ENCODE measurements at places on chromosomes 3 and 15.

DNA sequence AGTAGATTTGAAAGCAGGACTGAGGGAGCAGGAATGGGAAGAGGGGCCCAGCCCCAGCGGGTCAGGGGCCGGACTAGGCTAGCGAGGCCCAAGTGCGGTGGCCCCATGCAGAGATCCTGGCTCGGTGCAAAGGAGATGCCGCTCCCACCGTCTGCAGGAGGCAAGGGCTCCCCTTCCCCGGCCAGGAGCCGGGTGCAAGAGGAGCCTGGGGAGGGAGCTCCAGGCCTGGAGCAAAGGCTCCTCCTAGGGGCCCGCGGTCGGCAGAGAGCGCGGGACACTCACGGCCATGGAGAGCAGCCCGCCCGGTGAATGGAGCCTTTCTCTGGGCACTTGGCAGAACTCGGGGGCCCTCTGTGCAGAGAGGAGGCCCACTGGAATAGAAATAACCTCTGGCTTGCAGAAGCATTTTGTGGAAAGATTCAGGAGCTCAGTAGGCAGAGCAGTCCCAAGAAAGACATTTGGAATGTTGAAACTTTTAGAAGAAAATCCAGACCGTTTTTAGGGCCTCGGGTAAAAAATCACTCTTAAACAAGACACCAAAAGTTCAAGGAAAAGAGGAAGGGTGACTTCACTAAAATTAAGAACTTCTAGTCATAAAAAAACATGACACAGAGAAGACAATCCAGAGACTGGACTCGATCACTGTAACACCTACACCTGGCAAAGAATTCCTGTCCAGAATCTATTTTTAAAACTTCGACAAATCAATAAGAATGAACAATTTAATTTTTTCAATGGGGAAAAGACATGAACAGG is 43.0 kb upstream of the USP3 start:
- DNase-seq, result no peak
- H3K27ac ChIP-seq, result no peak overlapping the region
- H3K4me1 ChIP-seq, result peaks cover 1% of the 10 kb centered on the region
- no peaks in the 10 kb centered on the region for H3K36me3 ChIP-seq
- peaks cover 26% of the 10 kb centered on the region for H3K27me3 ChIP-seq
- H3K4me3 ChIP-seq, result no peak overlapping the region

DNA sequence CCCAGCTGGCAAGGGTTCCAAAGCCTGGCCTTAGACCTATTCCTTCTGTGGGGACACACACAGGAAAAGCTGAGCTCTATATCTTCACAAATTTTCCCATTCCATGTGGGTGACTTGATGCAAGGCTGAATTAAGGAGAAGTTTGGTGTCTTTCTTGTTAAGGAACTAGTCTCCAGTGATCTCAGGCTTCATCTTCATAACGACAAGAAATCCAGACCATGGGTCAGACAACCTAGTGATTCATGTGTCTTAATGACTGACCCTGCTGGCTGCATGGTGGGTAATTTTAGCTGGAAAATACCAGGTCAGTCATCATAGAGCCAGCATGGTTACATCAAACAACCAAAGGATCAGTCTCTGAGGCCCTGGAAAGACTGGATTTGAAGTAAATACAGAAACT is 112.7 kb upstream of the SLC4A7 start:
- no peaks in the 10 kb centered on the region for H3K36me3 ChIP-seq
- no peak overlapping the region for H3K27ac ChIP-seq
- peaks cover 9% of the 10 kb centered on the region for H3K4me1 ChIP-seq
- H3K4me3 ChIP-seq, result no peak overlapping the region
- no peak for DNase-seq

GRCh38 chr3:194312186-194312742 is 38.9 kb downstream of the CPN2 start:
- H3K27ac ChIP-seq, result no peak overlapping the region
- no peak for DNase-seq
- peaks cover 3% of the 10 kb centered on the region for H3K36me3 ChIP-seq
- no peak overlapping the region for H3K4me3 ChIP-seq

DNA sequence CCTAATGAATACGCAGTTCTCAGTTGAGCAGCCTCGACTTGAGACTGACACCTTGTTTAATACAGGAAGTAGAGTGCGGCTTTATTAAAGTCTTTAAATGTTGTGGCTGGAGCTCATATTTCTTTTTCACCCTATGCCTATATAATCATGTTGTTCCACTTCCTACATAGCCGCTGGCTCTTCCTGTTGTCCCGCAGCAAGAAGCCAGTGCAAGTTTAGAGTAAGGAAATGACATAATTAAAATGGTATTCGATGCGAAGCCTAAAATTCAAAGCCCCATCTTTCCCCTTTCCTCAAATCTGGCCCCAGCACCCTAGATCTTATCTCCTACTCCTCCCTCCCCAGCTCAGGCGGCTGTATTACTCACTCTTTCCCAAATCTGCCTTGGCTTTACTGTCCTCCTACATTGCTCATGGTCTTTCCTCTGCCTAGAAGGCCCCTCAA is 7.5 kb upstream of the PHLDB2 start:
- no peaks in the 10 kb centered on the region for H3K36me3 ChIP-seq
- no peak for DNase-seq
- H3K4me1 ChIP-seq, result peaks cover 11% of the 10 kb centered on the region
- H3K27ac ChIP-seq, result no peak overlapping the region
- no peaks in the 10 kb centered on the region for H3K27me3 ChIP-seq
- no peak overlapping the region for H3K4me3 ChIP-seq

- no peak overlapping the region for H3K27ac ChIP-seq
- no peak for DNase-seq
- H3K36me3 ChIP-seq, result peaks cover 1% of the 10 kb centered on the region
- H3K27me3 ChIP-seq, result peaks cover 28% of the 10 kb centered on the region
- no peak overlapping the region for H3K4me3 ChIP-seq
Observed at GRCh38 chr3:131655070-131655690, 152.4 kb upstream of the MRPL3 start.

- H3K4me3 ChIP-seq, result peak overlapping the region; percentile 27
- H3K36me3 ChIP-seq, result peaks cover 2% of the 10 kb centered on the region
- H3K27me3 ChIP-seq, result no peaks in the 10 kb centered on the region
Observed at GRCh38 chr15:85296615-85297402, 83.6 kb upstream of the AKAP13 start.

- no peak overlapping the region for H3K27ac ChIP-seq
- no peak overlapping the region for H3K4me3 ChIP-seq
- peaks cover 47% of the 10 kb centered on the region for H3K27me3 ChIP-seq
- no peaks in the 10 kb centered on the region for H3K4me1 ChIP-seq
- no peaks in the 10 kb centered on the region for H3K36me3 ChIP-seq
Observed at GRCh38 chr3:194030372-194030771, 105.6 kb upstream of the HES1 start.

DNA sequence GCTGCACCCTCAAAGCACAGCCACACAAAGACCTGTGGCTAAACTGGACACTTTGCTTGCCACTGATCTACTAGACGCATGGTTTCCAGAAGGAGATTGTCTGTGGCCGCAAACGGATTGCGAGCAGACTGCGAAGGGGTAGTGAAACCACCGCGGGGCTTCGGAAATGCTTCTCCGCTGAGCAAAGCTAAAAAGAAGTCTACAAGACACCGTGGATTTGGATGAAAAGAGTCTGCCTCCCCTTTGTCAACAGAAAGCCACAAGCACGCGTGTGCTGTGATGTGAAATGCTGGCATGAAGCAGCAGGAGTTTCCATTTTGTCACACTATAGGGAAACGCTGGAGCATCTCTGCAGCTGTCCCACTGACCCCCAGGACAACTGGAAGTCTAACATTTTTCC is 63.0 kb downstream of the TMEM44 start:
- H3K4me1 ChIP-seq, result peaks cover 5% of the 10 kb centered on the region
- no peak overlapping the region for H3K27ac ChIP-seq
- peaks cover 40% of the 10 kb centered on the region for H3K27me3 ChIP-seq

GRCh38 chr3:70824078-70824477 is 511.6 kb upstream of the MDFIC2 start:
- DNase-seq, result no peak
- H3K27ac ChIP-seq, result no peak overlapping the region
- no peaks in the 10 kb centered on the region for H3K36me3 ChIP-seq
- no peak overlapping the region for H3K4me3 ChIP-seq
- peaks cover 32% of the 10 kb centered on the region for H3K27me3 ChIP-seq
- no peaks in the 10 kb centered on the region for H3K4me1 ChIP-seq

GRCh38 chr3:56137415-56137814 is 330.9 kb downstream of the ERC2 start:
- H3K36me3 ChIP-seq, result no peaks in the 10 kb centered on the region
- no peaks in the 10 kb centered on the region for H3K27me3 ChIP-seq
- no peaks in the 10 kb centered on the region for H3K4me1 ChIP-seq
- no peak overlapping the region for H3K4me3 ChIP-seq

DNA sequence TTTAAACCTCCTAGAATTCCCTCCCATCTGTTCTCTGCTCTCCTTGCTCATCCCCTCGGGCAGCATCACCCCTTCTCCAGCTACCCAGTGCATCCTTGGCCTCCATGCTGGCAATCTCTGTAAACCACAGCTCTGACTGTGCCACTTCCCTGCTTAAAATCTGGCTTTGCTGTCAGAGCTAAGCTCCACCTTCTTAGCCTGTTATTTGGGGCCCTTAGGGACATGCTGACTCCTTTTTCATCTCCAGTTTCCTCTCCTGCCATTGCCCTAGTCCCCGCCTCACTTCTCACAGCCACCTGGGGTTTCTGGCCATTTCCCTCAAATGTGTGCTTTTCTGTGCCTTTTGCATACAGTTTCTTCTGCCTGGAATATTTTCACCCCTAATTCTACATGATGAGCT is 5.7 kb downstream of the SLC6A20 start:
- no peak for DNase-seq
- H3K27me3 ChIP-seq, result peaks cover 47% of the 10 kb centered on the region
- H3K4me1 ChIP-seq, result peaks cover 5% of the 10 kb centered on the region
- H3K27ac ChIP-seq, result no peak overlapping the region
- H3K36me3 ChIP-seq, result no peaks in the 10 kb centered on the region

DNA sequence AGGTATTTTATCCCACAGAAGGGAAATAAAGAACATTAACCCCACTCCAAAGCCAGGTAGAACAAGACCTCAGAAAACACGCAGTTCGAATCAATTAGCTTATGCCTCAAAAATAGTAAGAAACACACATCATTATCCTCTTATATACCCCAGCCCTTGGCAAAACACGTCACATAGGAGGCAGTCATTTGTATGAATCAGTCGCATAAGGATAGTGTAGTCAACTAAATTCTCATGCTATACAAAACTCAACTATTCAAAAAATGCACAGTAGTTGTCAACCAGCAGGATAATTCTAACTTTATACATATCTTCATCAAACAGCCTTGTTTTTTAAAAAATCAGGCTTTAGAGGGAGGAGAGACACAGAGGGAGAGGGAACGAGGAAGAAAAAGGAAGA is 298.4 kb downstream of the FOXP1 start:
- peaks cover 7% of the 10 kb centered on the region for H3K36me3 ChIP-seq
- DNase-seq, result no peak
- no peak overlapping the region for H3K4me3 ChIP-seq
- no peaks in the 10 kb centered on the region for H3K27me3 ChIP-seq
- H3K27ac ChIP-seq, result no peak overlapping the region
- H3K4me1 ChIP-seq, result peaks cover 5% of the 10 kb centered on the region

DNA sequence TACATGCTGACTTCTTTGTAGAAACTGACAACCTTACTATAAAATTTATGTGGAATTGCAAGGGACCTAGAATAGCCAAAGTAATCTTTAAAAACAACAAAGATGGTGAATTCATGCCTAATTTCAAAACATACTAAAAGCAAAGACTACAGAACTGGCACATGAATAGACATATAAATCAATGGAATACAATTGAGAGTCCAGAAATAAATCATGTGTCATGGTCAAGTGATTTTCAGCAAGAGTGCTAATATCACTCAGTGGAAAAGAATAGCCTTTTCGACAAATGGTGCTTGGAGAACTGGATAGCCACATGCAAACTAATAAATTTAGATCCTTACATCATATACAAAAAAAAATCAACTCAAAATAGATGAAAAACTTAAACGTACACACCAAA is 8.7 kb downstream of the IMPG2 start:
- DNase-seq, result no peak
- H3K4me1 ChIP-seq, result no peaks in the 10 kb centered on the region
- H3K4me3 ChIP-seq, result no peak overlapping the region
- no peak overlapping the region for H3K27ac ChIP-seq
- H3K27me3 ChIP-seq, result no peaks in the 10 kb centered on the region

- no peaks in the 10 kb centered on the region for H3K4me1 ChIP-seq
- DNase-seq, result no peak
- H3K27me3 ChIP-seq, result peaks cover 13% of the 10 kb centered on the region
- H3K27ac ChIP-seq, result no peak overlapping the region
- H3K36me3 ChIP-seq, result no peaks in the 10 kb centered on the region
- no peak overlapping the region for H3K4me3 ChIP-seq
Observed at GRCh38 chr3:123713211-123713610, 128.4 kb upstream of the HACD2 start.

- no peaks in the 10 kb centered on the region for H3K36me3 ChIP-seq
- DNase-seq, result no peak
- H3K4me1 ChIP-seq, result no peaks in the 10 kb centered on the region
- peaks cover 49% of the 10 kb centered on the region for H3K27me3 ChIP-seq
- H3K27ac ChIP-seq, result no peak overlapping the region
Observed at GRCh38 chr3:159857840-159858239, 130.8 kb upstream of the IL12A start.

- no peak overlapping the region for H3K4me3 ChIP-seq
- no peaks in the 10 kb centered on the region for H3K36me3 ChIP-seq
- no peak for DNase-seq
- no peaks in the 10 kb centered on the region for H3K4me1 ChIP-seq
- peaks cover 42% of the 10 kb centered on the region for H3K27me3 ChIP-seq
Observed at GRCh38 chr15:39792844-39793335, 10.2 kb upstream of the FSIP1 start.

DNA sequence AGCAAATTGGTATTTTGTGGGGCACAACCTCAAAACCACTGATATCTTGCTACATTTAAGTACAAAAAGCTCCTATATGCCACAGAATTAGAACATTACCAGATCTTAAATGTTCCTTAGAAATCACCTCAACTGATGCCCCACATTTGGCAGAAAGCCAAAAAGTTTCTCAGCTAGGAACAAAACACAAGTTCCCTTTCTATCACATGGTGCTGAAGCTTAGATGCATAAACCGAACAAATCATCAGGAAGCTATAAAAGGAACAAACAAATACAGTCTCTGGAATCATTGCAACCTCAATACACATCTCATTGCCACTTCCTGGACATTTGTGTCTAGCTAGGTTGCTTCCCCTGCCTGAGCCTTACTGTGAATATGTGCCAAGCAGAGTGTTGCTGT is 492.6 kb downstream of the LPP start:
- no peaks in the 10 kb centered on the region for H3K27me3 ChIP-seq
- H3K27ac ChIP-seq, result no peak overlapping the region
- peaks cover 23% of the 10 kb centered on the region for H3K4me1 ChIP-seq
- H3K4me3 ChIP-seq, result no peak overlapping the region
- no peaks in the 10 kb centered on the region for H3K36me3 ChIP-seq

- no peak for DNase-seq
- H3K27me3 ChIP-seq, result no peaks in the 10 kb centered on the region
- H3K27ac ChIP-seq, result peak overlapping the region; percentile 93
- H3K4me1 ChIP-seq, result peaks cover 40% of the 10 kb centered on the region
Observed at GRCh38 chr15:31471731-31472430, 145.2 kb downstream of the KLF13 start.

DNA sequence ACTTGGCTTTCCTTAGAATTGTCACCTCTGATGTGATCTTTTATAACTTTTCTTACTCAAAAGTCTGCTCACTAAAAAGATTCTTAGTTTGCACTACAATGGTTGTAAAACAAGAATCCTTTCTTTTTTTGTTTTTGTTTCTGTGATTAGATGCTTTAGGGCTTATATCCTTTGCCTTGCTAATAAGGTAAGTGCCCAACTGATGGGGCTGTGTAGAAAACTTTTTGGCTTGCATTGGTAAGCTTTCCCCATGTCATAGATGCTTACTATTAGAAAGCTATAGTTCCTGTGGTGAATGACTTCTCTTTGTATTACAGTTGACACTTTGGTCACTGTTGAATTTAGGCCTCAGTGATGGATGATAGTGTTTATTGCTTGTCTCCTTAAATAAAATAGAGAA is 5.1 kb downstream of the ABHD5 start:
- no peak for DNase-seq
- no peak overlapping the region for H3K27ac ChIP-seq
- H3K27me3 ChIP-seq, result no peaks in the 10 kb centered on the region
- H3K36me3 ChIP-seq, result peaks cover 9% of the 10 kb centered on the region
- peaks cover 15% of the 10 kb centered on the region for H3K4me1 ChIP-seq

Measured in central memory CD8-positive, alpha-beta T cell (primary cell).